ENCODE measurements at places on chromosomes 3 and 15. TPM values are rescaled to one million over a fixed set of nuclear protein-coding genes. Genes with fewer than 3 reads are reported as not detected.

- no peaks in the 10 kb centered on the region for H3K36me3 ChIP-seq
- no peak overlapping the region for H3K27ac ChIP-seq
- no peak overlapping the region for H3K4me3 ChIP-seq
- no peak for DNase-seq
Measured at GRCh38 chr15:29364426-29365078, 94.9 kb upstream of the NSMCE3 start.

The SPRED1 gene
- 8.2 TPM for polyA plus RNA-seq

The MLH1 gene
- polyA plus RNA-seq = 28.1 TPM

The CACNA2D3 gene
- 1.3 TPM for polyA plus RNA-seq

The HIGD2B gene
- not detected for polyA plus RNA-seq

The KCNAB1 gene
- polyA plus RNA-seq = 0.67 TPM

GRCh38 chr3:21551019-21551418 is 200.0 kb downstream of the ZNF385D start:
- no peaks in the 10 kb centered on the region for H3K27me3 ChIP-seq
- no peak overlapping the region for H3K4me3 ChIP-seq
- H3K36me3 ChIP-seq = no peaks in the 10 kb centered on the region
- no peak overlapping the region for H3K27ac ChIP-seq
- no peaks in the 10 kb centered on the region for H3K4me1 ChIP-seq
- peak; percentile 14 for DNase-seq

- H3K4me1 ChIP-seq = no peaks in the 10 kb centered on the region
- DNase-seq = no peak
- H3K4me3 ChIP-seq = no peak overlapping the region
- H3K36me3 ChIP-seq = no peaks in the 10 kb centered on the region
- no peaks in the 10 kb centered on the region for H3K27me3 ChIP-seq
- H3K27ac ChIP-seq = no peak overlapping the region
Measured at GRCh38 chr3:23767546-23767945, 38.2 kb upstream of the UBE2E1 start.
